Hair follicle dermal papilla cell (primary cell): ENCODE measurements at places on chromosomes 5 and 9. TPM values are rescaled to one million over a fixed set of nuclear protein-coding genes. Genes with fewer than 3 reads are reported as not detected.

The HTR4 gene
- not detected in 2 replicates for total RNA-seq

The TEX48 gene
- total RNA-seq, result not detected in 2 replicates

The LTC4S gene
- total RNA-seq, result 1.6 and 2.2 TPM in 2 replicates

The TMEM267 gene
- 17.5 and 19.0 TPM in 2 replicates for total RNA-seq

The SPATA31D4 gene
- not detected in 2 replicates for total RNA-seq

The MRPL36 gene
- total RNA-seq, result 16.7 and 30.0 TPM in 2 replicates
